Gastroesophageal sphincter (tissue), 4 donors: ENCODE measurements at places on chromosomes 11 and 22.

DNA sequence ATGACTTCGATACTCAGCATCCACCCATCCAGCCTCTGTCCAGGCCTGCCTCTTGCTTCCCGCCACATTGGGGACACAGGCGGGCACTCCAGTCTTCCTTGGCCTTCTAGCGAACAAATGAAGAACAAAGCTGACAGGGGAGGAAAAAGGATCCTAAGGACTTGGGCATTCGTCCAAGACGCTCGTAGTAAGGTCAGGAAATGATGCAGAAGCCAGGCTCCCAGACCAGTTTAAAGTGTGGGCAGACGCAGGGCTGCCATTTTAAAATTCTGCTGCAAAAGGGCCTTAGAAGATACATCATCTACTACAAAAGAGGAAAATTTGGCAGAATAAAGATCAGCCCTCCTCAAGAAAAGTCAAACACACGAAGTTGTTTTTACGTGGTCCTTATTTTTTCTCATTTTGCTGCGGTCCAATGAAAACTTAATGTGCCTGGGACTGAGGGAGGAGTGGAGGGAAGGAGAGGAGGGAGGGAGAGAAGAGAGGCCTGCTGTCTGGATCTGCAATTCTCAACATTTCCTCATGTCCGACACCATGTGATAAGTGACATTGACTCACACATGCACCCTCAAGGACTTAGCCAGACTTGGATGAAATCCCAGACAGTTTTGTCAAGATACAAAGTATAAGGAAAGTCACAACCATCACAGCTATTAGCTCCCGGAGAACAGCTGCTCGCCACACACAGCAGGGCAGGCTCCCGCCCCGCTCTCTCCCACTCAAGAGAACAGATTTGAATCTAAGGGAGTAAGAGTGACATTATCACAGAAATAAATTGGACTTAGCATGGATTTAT lies 5.7 kb downstream of the DNAL4 start:
- ATAC-seq = peak; percentile 86

GRCh38 chr11:79232346-79232745 lies 208.5 kb downstream of the TENM4 start:
- ATAC-seq = no peak

DNA sequence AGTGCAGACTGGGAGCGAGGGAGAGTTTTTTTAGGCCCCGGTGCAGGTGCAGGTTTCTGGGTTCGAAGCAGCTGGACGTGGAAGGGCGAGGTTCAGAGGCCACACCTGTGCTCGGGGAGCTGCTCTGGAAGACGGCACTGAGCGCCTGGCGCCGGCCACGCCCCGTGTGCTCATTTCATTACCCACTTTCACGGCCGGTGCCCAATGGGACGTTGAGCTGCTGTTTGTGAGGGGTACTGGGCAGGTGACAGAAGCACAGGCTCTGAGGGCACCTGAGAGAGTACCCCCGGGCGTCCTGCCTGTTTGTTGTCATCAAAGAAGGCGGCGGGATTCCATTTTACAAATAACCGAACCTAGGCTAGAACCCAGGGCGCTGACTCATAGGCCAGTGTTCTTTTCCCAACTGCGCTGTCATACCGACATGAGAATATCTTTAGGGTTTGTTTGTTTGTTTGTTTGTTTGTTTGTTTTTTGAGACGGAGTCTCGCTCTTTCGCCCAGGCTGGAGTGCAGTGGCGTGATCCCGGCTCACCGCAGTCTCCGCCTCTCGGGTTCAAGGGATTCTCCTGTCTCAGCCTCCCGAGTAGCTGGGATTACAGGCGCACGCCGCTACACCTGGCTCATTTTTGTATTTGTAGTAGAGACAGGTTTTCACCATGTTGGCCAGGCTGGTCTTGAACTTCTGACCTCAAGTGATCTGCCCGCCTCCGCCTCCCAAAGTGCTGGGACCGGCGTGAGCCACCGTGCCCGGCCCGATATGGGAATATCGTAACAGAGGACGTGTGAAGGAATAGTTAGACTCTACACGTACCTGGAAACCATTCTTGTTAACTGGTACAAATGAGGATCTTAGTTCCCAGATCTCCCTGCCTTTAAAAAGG lies 16.6 kb upstream of the SPTBN2 start:
- no peak for ATAC-seq

GRCh38 chr22:20423008-20423905 lies 14.4 kb downstream of the SCARF2 start:
- ATAC-seq = peak; percentile 60

DNA sequence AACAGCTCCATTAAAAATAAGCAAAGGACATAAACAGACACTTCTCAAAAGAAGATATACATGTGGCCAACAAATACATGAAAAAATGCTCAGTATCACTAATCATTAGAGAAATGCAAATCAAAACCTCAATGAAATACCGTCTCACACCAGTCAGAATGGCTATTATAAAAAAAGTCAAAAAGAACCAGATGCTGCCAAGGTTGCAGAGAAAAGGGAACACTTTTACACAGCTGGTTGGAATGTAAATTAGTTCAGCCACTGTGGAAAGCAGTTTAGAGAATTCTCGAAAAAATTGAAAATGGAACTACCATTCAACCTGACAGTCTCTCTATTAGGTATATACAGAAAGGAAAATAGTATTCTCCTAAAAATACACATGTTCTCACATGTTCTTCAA lies 102.4 kb upstream of the FIBIN start:
- ATAC-seq = no peak

GRCh38 chr11:55895216-55895615 lies 12.1 kb downstream of the TRIM51 start:
- ATAC-seq = no peak

- no peak for ATAC-seq
Observed at GRCh38 chr11:113176599-113177360, 137.6 kb upstream of the TTC12 start.

DNA sequence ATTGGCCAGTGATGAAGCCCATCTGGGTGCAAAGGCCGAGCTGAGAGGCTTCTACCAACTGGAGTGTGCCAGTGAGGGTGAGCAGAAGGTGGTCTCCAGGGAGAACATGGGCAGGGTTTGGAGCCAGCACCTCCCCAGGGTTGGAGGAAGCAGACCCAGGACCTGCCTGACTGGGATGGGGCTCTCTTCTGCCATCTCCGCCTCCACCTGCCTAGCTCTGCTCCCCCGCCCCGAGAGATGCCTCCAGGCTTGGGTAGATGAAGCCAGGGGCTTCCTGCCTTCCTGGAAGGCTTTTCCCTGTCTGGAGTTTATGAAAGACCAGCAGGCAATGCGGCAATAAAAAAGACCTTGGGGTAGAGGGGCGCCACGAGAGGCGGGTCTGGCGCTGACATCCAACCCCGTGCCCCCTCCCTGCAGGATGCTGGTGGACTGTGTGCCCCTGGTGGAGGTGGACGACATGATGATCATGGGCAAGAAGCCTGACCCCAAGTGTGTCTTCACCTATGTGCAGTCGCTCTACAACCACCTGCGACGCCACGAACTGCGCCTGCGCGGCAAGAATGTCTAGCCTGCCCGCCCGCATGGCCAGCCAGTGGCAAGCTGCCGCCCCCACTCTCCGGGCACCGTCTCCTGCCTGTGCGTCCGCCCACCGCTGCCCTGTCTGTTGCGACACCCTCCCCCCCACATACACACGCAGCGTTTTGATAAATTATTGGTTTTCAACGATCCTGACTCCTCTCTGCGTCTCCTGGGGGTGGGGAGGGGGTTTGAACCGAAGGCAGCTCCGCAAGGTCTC lies 3.3 kb downstream of the SELENOM start:
- peak; percentile 3 for ATAC-seq

- ATAC-seq = no peak
Observed at GRCh38 chr11:91730620-91731019, 494.0 kb upstream of the FAT3 start.

- no peak for ATAC-seq
Observed at GRCh38 chr22:37358917-37359316, 68.4 kb downstream of the ELFN2 start.

DNA sequence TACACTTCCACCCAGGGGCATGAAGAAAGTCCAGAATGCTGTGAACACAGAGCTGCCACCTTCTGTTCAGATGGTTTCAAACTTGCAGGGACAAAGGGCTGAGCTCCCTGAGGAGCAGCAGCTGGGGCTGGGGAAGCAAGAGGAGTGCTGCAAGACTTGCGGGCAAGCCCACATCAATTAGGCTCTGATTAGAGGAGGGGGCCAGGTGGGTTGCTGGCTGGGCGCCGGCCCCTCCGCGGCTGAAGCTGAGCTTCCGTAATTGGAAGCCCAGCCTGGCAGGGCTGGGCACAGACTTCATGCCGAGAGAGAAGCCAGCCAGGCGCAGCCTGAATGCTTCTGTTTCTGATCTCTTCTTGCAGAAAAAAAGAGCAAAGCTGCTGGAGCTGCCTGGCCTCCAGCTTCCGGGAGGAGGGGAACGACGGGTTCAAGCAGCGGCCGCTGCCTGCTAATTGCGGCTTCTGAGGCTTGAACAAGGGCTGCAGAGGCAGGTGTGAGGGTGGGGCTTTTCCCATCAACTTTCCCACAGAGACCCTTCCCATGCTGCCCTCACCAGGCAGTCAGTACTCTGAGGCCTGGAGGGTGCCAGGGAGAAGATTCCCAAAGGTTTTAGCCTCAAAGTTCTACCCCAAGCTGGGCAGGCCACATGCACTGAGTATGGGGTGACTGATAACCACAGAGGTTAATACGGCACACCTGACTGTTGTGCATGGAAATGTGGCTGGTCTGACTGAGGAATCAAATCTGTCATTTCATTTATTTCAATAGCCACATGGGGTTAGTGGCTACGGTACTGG lies 91.1 kb upstream of the LMO1 start:
- no peak for ATAC-seq

GRCh38 chr11:131694526-131695424 lies 324.4 kb downstream of the NTM start:
- peak; percentile 88 for ATAC-seq

DNA sequence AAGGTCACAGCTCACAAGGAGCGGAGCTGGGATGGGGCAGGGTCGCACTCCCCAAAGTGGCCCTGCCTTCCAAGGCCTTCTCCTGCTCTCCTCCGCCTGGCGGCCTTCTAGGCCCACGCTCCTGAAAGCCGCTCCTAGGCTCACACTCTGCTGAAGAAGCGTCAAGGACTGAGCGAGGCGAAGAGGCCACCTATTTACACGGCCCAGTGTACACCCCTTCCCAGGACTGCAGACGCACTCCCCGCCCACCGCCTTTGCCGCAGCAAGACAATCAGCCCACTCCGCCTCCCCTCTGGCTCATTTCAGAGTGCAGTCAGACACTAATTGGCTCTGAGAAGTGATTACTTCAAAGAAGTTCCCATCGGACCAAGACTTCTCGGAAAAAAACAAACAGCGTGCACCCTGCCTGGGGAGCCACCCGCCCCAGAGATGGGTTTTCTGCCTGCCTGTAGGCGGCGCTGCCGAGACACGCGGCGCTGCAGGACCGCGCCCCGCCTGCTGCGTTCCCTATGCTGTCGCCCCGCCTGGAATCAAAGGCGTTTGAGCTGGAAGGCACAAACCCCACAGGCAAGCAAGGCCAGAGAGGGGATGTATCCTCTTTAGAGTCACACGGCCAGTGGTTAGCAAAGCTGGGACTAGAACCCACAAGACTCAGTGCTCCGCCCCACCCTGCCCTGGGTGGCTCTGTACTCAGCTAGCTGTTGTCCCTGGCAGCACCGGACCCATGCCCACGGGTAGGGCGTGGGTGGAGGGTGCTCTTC lies 414.8 kb downstream of the BUD13 start:
- ATAC-seq = no peak

- ATAC-seq = no peak
Observed at GRCh38 chr11:111361052-111361801, 17.8 kb downstream of the POU2AF1 start.

GRCh38 chr11:1049431-1049891 lies 12.9 kb upstream of the MUC6 start:
- ATAC-seq = no peak

- no peak for ATAC-seq
Observed at GRCh38 chr11:43852057-43852636, 28.5 kb upstream of the ALKBH3 start.

DNA sequence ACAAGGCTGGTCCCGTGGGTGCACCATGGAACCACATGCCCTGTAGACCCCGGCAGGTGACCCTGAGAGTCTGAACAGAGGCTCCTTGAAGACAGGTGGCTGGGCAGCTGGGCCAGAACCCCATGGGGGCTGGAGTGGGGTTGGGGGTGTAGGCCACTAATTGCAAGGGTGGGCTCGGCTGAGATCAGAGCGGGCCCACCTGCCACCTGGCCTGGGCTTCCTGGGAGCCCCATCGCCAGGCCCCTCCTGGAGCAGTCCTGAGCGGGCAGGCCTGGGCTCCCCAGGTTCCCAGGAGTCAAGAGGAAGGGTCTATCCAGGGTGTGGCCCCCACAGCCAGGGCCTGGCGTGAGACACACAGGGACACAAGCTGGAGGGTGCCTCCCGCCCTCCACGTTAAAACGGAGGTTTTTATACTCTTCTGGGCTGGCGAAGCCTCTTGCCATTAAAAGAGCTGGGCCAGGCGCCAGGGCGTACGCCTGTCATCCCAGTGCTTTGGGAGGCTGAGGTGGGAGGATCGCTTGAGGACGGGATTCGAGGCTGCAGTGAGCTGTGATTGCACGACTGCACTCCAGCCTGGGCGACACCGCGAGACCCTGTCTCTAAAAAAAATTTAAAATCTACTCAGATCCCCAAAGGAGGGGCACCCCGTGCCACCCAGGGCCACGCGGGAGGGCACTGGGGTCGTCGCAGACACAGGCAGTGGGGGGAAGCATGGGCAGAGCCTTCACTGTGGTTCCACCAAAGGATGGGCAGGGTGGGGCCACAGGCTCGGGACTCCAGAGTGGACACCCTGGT lies 4.8 kb upstream of the TRABD start:
- ATAC-seq = no peak

DNA sequence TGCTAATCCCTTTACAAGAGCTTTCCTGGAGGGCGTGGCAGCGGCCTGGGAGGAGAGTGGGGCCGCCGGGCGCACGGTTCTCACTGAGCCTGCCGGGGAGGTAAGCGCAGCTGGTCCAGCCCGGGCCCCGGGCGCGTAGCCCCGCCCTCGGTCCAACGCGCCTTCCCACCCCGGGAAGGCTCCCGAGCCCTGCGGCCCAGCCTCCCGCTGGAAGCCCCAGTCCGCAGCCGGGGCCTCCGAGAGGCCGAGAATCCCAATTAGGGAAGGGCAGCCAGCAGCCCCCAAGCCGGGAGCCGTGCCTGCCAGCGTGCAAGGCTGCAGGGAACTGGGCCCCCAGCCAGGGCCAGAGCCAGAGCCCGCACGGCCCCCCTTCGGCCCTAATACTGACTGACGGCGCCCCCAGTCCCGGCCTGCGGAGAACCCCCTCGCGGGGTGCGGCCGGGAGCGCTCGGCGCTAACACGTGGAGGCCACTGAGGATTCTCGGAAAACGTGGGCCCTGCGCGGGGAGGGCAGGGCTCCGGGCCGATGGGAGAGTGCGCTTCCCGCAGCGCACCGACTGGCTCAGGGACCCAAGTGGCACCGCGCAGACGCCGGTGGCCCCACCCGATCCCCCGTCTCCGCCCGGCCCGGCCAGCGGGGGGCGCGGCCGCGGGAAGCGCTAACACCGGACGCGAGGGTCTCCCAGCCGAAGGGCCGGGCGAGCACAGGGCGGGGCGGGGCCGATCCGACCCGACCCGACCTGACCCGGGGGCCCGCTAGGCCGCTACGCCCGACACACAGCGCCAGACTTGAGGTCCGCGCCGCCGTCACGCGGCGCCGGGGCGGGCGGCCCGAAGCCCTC lies 5.7 kb downstream of the ZFTA start:
- peak; percentile 57 for ATAC-seq

- peak; percentile 46 for ATAC-seq
Observed at GRCh38 chr11:117058761-117059261, 39.4 kb downstream of the SIK3 start.
